Right lobe of liver (tissue), 6 donors: ENCODE measurements at places on chromosomes 2 and 18. TPM values are rescaled to one million over a fixed set of nuclear protein-coding genes. Genes with fewer than 3 reads are reported as not detected.

PCGF1 gene
- 12.9 TPM for total RNA-seq

PUM2 gene
- total RNA-seq = 58.9 TPM

MGAT4A gene
- total RNA-seq = 10.0 TPM

COLEC11 gene
- total RNA-seq = 30.0 TPM

HOXD8 gene
- total RNA-seq = 0.74 TPM

MRPL19 gene
- 50.2 TPM for total RNA-seq

GRCh38 chr18:63579616-63580015 lies 7.5 kb upstream of the SERPINB13 start:
- no peaks in the 10 kb centered on the region for H3K36me3 ChIP-seq
- DNase-seq = no peak
- H3K4me3 ChIP-seq = no peak overlapping the region

DNA sequence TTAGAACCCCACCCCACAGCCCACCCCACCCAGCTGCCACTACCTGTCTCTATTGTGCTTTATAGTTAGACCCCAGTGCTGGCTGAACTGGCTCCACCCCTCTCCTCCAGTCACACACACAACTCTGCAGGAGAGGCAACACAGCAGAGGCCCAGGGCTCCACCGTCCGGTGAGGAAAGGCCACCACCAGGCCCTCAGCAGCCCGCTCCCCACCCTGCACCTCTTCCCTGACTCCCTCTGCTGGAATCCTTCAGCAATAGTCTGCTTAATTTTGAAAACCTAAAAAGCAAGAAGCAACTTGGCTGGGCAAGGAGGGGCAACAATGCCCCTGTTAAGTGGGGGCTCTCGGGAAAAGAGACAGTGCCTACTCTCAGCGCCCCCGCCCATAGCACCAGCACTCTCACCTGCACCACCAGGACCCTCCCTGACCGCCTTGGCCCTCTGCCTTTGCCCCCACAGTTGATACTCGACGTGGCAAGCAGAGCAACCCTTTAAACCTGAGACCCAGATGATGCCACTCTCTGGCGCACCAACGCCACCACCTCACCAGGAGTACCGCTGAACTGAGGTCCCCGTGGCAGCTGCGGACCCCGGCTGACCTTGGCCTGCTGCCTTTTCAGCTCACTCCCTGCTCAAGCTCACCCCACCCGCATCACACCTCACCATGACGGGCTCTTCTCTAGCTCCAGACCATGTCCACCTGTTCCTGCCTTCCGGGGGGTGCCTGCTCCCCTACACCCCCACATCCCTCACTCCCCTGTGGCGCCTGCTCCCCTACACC lies 45.7 kb downstream of the NDUFA10 start:
- H3K27me3 ChIP-seq = no peaks in the 10 kb centered on the region
- H3K4me3 ChIP-seq = no peak overlapping the region
- no peak overlapping the region for H3K27ac ChIP-seq

GRCh38 chr2:214574084-214574781 lies 163.4 kb downstream of the VWC2L start:
- DNase-seq = no peak
- no peak overlapping the region for H3K4me3 ChIP-seq
- no peaks in the 10 kb centered on the region for H3K27me3 ChIP-seq
- no peaks in the 10 kb centered on the region for H3K4me1 ChIP-seq
- H3K27ac ChIP-seq = no peak overlapping the region
- no peaks in the 10 kb centered on the region for H3K36me3 ChIP-seq

- no peak overlapping the region for H3K4me3 ChIP-seq
- no peak for DNase-seq
- no peaks in the 10 kb centered on the region for H3K4me1 ChIP-seq
- no peaks in the 10 kb centered on the region for H3K27me3 ChIP-seq
- no peaks in the 10 kb centered on the region for H3K36me3 ChIP-seq
Observed at GRCh38 chr18:80181642-80182461, 65.5 kb downstream of the PARD6G start.

- DNase-seq = peak; percentile 54
- H3K27me3 ChIP-seq = no peaks in the 10 kb centered on the region
- peak overlapping the region; percentile 94 for H3K27ac ChIP-seq
- no peaks in the 10 kb centered on the region for H3K36me3 ChIP-seq
- peaks cover 22% of the 10 kb centered on the region for H3K4me1 ChIP-seq
Observed at GRCh38 chr2:27752551-27753237, 18.8 kb upstream of the MRPL33 start.

DNA sequence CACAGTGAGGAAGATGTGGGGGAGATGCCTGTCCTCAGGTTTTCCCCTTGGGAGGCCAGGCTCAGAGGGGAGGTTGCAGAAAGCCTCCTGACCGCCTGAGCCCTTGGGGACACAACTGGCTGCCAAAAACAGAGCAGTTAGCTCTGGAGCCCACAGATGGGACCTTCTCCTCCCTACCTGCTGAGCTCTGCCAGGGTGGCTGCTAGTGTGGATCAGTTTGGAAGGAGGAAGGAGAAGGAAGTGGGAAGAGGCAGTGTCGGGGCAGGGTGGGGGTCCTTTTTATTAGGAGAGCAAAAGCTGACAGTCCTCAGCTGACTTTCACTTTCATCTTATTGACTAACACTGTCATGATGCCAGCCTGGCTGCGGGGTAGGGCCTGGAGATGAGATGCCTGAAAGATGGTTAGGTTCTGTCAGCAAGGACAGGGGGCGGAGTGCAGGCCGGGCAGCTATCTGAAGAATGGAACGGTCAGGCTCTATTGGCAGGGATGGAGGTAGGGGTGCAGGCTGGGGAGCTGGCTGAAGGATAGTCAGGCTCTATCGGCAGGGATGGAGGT lies 188.5 kb upstream of the HDAC4 start:
- H3K27me3 ChIP-seq = no peaks in the 10 kb centered on the region
- DNase-seq = no peak
- H3K4me3 ChIP-seq = no peak overlapping the region
- H3K36me3 ChIP-seq = no peaks in the 10 kb centered on the region

GRCh38 chr2:24359129-24360049 lies 947 bp downstream of the ITSN2 start:
- peak; percentile 60 for DNase-seq
- no peaks in the 10 kb centered on the region for H3K36me3 ChIP-seq
- no peaks in the 10 kb centered on the region for H3K27me3 ChIP-seq
- peak overlapping the region; percentile 81 for H3K4me3 ChIP-seq
- H3K27ac ChIP-seq = peak overlapping the region; percentile 95

DNA sequence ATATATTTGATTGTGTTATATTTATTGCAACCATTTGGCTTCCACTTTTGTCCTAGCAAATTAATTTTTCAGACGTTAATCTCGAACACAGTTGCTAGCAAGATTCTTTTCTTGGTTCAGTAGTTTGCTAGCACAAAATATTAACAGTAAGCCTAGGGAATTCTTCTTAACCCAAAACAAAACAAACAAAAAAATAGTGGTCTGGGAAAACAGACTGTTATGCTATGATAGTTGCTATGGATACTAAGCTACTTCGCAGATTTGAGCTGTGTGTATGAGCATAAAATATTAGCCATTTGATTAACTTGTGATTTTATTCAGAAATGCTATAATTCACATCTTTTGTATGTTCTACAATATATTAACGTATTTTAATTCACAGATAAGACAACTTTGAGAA lies 541.5 kb upstream of the NETO1 start:
- H3K4me1 ChIP-seq = no peaks in the 10 kb centered on the region
- no peak overlapping the region for H3K4me3 ChIP-seq
- no peaks in the 10 kb centered on the region for H3K27me3 ChIP-seq
- no peak for DNase-seq
- no peaks in the 10 kb centered on the region for H3K36me3 ChIP-seq
